ENCODE measurements at places on chromosomes 16 and 17.
A peak's percentile ranks its signal among the peaks of the same experiment; 100 is the strongest.

DNA sequence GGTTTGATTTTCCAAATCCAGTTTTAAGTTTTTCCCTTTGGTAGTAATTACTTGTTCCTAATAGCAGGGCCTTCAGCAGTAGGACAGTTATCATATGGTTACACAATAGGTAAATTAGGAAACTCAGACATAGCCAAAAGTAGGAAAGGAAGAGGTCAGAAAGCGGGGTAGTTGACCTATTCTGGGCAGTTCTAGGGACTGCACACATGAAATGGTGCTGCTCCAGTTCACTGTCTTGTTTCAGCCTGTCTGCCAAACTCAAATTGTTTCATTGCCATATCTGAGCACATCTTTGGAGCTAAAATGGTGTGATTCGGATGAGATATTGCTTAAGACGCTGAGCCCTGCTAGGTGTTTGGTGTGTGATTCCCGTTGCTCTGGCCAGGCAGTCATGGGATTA, 56.7 kb downstream of the TANGO6 start:
- DNase-seq: no peak

- DNase-seq: no peak
These were observed 259.0 kb downstream of the HS3ST4 start for GRCh38 chr16:25950586-25951281.

DNA sequence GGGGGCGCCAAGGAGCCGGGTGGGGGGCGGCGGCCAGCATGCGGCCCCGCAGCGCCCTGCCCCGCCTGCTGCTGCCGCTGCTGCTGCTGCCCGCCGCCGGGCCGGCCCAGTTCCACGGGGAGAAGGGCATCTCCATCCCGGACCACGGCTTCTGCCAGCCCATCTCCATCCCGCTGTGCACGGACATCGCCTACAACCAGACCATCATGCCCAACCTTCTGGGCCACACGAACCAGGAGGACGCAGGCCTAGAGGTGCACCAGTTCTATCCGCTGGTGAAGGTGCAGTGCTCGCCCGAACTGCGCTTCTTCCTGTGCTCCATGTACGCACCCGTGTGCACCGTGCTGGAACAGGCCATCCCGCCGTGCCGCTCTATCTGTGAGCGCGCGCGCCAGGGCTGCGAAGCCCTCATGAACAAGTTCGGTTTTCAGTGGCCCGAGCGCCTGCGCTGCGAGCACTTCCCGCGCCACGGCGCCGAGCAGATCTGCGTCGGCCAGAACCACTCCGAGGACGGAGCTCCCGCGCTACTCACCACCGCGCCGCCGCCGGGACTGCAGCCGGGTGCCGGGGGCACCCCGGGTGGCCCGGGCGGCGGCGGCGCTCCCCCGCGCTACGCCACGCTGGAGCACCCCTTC, 484 bp downstream of the FZD2 start:
- no peak for DNase-seq

DNA sequence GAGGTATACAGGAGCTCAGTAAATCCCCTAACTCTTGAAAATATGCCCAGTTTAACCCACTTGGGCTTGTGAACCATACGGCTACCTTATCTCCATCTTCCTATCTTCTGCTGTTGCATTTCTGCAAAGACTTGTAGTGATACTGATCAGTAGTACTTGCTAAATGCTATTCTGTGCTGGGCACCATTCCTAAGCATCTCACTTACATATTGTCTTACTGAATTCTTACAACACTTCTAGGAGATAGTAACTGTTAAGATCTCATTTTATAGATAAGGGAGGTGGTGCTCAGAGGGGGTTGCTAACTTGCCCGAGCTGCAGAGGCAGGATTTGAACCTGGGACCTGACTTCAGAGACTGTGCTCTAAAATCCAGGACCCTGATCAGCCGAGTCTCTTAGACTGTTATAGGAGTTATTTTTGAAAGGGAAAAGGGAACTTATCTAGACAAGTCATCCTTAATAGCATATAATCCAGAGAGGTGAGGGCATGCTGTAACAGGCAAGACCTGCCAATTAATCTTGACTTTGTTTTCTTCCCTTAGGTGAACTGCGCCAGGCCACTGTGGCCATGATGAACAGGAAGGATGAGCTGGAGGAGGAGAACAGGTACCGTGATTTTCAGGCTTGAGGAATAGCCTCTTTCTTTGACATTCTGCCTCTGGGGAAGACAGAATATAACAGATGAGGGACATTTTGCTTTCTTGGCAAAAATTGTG, 149.7 kb downstream of the SNX29 start:
- no peak for DNase-seq

DNA sequence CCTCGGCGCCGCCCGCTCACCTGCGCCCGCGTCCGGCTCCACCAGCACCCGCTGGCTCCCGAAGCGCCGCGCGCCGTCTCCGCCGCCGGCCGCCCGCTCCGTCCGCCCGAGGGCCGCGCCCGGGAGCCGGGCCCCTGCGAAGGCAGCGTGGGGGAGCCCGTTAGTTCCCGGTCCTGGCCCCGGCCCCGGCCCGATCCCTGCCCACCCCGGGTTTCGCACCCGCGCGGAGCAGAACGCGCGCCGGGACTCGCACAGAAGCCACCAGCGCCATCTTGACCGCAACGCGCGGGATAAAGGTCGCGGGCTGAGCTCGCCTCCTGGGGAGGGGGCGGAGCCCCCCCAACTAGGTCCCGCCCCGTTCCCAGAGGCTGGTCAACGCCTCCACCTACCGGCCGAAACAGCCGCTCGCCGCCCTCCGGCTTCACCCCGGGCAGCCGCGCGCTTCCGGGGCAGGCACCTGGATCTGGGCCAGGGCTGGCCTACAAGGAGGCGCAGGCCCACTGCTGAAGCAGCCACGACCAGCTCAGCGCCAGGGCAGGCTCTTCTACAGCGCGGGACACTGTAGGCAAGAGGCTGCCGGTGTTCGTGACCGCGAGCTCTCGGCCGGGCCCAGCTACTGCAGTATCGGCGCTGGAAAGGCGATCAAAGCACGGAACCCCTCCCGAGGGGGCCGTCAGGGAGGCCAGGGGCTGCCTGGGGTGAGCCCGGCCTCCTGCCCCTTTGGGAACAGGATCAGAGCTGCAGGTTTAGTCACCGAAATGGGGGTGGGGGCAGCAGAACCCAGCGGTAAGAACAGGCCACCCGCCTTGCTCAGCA, at the start of gene ECI1:
Gene ECI1, minus strand, starts transcription at position 292 of the 816 bp plus-strand sequence. Its CDS starts 21 bp downstream, at position 271.
- peak; percentile 82 for DNase-seq

DNA sequence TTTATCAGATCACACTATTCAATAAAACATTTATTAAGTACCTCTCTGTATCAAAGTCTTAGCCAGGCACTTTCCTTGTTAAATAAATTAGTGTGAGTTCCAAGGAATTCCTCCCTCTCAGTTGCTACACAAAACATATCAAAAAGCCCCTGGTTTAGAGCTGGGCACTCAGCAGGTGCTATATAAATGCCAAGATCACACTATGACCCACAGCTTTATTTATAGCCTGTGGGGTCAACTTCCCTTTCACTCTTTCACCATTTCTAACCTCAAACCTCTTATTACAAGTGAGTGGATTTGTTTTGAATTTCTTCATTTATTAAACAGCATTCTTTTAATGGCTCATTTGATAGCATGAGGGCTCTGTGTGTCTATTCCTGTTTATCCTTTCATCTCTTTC, 112.6 kb upstream of the MPHOSPH6 start:
- DNase-seq: no peak

- DNase-seq: no peak
These were observed 85.0 kb upstream of the ATF7IP2 start for GRCh38 chr16:10300905-10301304.

DNA sequence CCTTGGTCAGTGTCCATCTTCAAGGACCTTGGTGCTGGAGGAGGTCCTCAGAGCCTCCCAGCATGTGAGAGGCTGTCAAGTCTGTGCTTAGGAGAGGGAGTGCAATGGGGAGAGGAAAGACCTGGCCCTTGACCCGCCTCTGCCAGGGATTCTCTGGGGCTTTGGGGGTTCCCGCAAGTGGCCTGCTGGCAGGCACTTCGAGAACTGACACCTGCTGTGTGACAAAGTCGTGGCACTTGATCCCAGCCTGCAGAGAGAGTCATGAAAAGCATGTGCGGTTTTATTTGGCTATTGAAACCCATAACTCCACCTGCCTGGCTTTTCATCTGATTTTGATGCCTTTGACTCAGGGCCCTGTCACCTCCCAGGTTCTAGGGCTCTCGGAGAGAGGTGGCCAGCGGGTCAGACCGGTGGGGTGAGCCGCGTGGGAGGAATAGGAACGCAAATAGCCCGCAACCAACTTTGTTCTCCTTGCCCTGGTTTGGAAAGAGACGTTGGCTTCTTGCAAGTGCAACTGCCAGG, 42.8 kb upstream of the GSE1 start:
- DNase-seq: peak; percentile 15

DNA sequence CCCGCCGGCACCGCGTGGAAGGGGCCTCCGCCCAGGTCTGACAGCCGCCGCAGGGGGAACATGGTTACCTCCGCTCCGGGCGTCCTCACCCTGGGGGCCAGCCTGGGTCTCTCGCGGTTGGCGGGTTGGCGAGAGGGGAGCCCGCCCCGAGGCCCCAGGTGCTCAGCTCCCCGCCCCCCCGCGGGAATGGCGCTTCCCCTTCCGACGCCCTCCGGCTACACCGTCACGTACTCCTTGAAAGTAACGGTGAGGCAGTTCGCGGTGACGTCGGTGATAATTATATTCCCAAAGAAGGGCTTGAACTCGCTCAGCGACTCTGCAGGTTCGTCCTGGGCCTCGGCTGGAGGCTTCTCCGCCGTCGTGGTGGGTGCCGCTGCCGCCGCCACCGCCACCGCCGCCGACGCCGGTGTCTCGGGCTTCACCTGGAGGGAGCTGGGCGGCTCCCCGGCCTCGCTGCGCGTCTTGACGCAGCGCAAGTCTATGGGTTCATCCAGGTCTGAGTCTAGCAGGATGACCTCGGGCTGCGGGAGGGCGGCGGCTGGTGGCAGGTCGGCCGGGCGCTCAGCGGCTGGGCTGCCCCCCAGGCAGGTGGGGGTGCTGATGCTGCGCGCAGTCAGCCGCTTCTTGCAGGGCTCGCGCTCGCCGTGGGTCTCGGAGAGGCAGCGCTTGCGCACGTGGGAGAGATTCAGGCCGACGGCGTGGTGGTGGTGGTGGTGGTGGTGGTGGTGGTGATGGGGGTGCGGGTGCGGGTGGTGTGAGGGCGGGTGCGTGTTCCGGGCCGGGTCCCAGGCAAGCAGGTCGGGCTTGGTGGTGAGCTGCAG, 5.3 kb downstream of the CBX4 start:
- DNase-seq: no peak

GRCh38 chr17:81527591-81528383, at the start of gene FSCN2:
FSCN2 (plus strand) TSS chr17:81528377; CDS start chr17:81528532, 155 bp downstream.
- DNase-seq: no peak

- peak; percentile 80 for DNase-seq
These were observed at the start of gene RAPGEFL1 for GRCh38 chr17:40177275-40177874. RAPGEFL1 (plus strand) TSS chr17:40177470; CDS start chr17:40177862, 392 bp downstream.
